ENCODE measurements at places on chromosomes 6 and 20. TPM values are rescaled to one million over a fixed set of nuclear protein-coding genes. Genes with fewer than 3 reads are reported as not detected.

GRCh38 chr20:58956078-58956477, 25.0 kb upstream of the NELFCD start:
- H3K36me3 ChIP-seq = no peaks in the 10 kb centered on the region
- no peak overlapping the region for H3K4me3 ChIP-seq
- H3K4me1 ChIP-seq = no peaks in the 10 kb centered on the region
- no peak for DNase-seq
- no peaks in the 10 kb centered on the region for H3K27me3 ChIP-seq
- H3K27ac ChIP-seq = no peak overlapping the region

GRCh38 chr6:166419286-166419685, 36.5 kb upstream of the MPC1 start:
- H3K4me1 ChIP-seq = no peaks in the 10 kb centered on the region
- no peak overlapping the region for H3K4me3 ChIP-seq
- no peaks in the 10 kb centered on the region for H3K27me3 ChIP-seq
- DNase-seq = no peak
- H3K36me3 ChIP-seq = peaks cover 66% of the 10 kb centered on the region

The COMMD7 gene
- total RNA-seq = 23.0 TPM

DNA sequence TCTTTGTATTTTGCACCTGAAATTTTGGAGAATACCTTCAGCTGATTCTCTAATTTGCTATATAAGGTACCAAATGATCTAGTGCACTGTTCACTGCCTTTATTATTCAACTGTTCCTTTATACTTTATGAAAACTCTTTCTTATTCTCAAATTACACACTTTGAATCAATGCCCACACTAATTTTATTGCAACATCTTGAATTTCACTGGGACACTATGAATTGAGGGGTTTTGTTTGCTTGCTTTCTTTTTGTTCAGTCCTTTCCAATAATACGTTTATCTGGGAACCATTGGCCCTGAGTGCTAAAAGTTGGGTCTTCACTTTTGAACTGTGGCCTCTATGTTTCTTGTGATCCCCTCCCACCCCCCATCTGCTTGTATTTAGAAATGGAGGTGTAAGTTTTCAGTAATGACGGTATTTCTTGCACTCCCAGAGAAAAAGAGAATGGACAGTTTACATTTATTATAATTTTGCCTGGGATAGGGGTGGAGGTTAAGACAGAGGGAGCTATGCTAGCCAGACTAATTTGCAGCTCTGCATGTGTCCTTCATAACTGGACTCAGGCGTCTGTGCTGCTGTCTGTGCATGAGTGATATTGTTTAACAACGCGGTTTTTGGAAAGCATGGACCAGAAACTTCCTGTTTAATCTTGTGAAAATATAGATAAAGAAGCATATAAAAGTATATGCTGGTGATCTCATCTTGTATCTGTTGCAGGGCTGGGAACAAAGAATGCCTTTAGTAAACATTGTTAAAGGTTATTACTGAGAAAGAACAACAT, 98.1 kb downstream of the DNAH8 start:
- H3K27ac ChIP-seq = no peak overlapping the region
- H3K36me3 ChIP-seq = no peaks in the 10 kb centered on the region
- no peaks in the 10 kb centered on the region for H3K4me1 ChIP-seq

DNA sequence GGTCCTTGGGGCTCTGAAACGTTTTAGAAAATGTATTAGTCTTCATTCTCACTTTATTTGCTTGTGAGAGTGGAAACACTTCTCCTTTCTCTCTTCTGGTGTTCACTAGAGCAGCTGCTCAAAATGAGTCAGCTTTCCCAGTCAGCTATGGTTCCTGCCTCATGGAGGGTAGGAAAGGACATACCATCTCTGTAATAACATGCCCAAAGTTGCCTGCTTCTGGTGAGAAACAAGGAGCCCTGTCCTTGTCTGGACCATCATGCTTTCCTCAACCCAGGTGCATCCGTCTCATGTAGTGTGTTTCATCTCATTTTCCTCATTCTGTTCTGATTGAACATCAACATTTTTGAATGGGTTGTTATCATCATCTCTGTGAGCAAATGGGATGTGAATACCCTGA, 17.1 kb upstream of the TINAG start:
- no peak overlapping the region for H3K27ac ChIP-seq
- H3K4me1 ChIP-seq = no peaks in the 10 kb centered on the region
- no peak overlapping the region for H3K4me3 ChIP-seq
- no peaks in the 10 kb centered on the region for H3K27me3 ChIP-seq

DNA sequence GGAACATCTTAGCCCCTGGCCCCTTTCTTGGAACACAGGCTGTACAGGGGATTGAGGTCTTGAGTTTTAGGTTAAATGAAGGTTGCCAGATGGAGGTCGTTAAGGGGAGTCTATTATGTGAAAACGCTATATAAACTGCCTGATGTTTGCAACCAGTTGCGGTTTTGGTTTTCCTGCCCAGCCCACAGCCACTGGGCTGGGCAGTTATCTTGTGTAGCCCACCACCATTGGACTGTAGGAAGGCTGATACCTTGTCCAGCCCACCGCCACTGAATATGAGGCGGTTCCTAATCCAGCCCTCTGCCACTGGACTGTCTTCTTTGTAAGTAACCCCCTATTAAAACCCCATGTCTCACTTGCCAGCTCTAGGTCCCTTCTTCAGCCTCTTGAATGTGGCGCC, 42.3 kb upstream of the COL21A1 start:
- no peak overlapping the region for H3K4me3 ChIP-seq
- no peak overlapping the region for H3K27ac ChIP-seq
- H3K4me1 ChIP-seq = no peaks in the 10 kb centered on the region

GRCh38 chr6:41257369-41258195, 28.9 kb downstream of the TREM1 start:
- no peaks in the 10 kb centered on the region for H3K36me3 ChIP-seq
- no peaks in the 10 kb centered on the region for H3K4me1 ChIP-seq
- no peak for DNase-seq
- H3K27ac ChIP-seq = no peak overlapping the region

DNA sequence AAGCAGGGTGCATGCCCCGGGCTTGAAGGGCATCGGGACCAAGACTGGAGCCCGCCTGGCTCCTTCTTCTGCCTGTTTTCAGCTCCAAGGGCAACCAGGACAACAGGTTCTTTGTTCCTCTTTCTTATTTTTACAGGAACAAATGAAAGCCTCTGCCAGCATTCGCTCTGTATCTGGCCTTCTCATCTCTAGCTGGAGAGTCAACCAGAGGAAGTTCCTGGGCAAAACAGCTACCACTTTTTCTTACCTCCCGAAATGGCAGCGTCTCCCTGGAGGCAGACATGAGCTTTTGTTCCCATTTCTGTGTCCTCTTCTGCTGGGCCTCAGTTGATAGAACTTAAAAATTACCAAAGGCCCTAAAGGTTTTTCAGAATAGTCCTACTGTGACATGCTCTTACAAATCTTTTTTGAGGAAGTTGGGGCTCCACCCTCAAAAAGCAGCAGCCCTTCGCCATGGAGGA, 74.1 kb upstream of the NAA20 start:
- no peaks in the 10 kb centered on the region for H3K27me3 ChIP-seq
- H3K36me3 ChIP-seq = peaks cover 7% of the 10 kb centered on the region
- H3K4me1 ChIP-seq = peaks cover 83% of the 10 kb centered on the region
- H3K4me3 ChIP-seq = no peak overlapping the region

DNA sequence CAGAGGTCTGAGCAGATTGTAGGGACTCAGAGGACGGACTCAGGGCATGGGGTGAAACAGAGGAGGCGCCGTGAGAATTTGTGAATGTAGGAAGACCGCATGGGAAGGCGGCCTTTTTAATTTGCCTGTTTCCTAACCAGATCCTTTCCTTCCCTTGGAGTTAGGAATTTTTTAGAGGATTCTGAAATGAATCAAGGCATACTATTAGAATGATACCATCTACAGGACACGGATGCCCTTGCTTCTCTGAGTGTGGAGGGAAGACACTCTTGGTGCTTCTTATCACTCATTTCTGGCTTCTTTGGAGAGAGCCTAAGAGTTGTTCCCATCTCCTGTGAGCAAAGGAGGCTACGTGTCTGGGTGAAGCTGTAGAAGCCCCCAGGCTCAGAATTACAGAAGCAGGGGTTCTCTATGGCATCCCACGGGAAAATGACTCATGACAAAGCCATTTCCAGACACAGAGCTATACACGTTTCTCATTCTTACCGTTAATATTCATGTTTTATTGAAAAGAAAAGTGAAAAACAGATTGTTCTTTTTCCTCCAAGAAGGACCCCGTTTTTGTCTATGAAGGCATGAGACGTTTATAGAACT, 148.5 kb downstream of the EDN3 start:
- no peaks in the 10 kb centered on the region for H3K4me1 ChIP-seq
- H3K27me3 ChIP-seq = no peaks in the 10 kb centered on the region
- no peak for DNase-seq
- H3K27ac ChIP-seq = no peak overlapping the region
- no peaks in the 10 kb centered on the region for H3K36me3 ChIP-seq

DNA sequence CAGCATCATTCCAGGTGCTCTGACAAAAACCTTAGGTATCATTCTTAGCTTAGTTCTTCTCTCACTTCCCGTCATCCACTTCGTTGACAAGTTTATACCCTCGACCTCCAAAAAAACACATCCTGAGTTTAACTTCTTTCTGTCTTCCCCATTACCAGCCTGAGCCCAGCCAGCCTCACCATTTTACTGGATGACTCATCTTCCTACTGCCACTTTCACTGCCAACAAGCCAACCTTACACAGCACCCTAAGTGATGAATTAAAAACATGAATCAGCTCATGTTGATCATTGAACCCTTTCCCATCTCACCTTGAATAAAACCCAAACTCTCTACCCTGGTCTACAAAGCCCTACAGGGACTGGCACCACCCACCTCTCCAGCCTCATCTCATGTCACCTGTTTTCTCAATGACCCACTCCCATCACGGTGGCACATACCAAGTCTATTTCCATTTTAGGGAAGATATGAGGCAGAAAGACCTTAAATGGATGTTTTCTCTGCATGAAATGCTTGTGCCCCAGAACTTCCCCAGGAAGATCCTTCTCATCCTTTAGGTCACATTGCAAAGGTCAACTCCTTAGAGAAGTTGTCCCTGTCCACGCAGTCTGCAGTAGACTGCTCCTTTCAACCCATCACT, 9.9 kb upstream of the UST start:
- DNase-seq = no peak
- no peak overlapping the region for H3K4me3 ChIP-seq
- no peak overlapping the region for H3K27ac ChIP-seq

DNA sequence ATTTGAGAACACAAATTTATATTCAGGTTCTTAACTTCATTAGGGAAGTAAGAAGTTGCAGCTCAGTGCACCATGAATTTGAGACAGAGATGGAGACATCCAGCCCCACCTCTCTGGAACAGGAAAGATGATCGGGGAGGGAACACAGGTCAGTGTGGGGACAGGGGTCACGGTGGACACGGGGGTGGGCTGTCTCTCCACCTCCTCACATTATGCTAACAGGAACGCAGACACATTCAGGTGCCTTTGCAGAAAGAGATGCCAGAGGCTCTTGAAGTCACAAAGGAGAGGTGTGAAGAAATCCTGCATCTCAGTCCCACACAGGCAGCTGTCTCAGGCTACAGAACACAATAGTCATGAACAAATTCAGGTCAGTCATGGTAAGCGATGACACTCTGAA, 3.1 kb downstream of the HLA-C start:
- H3K27me3 ChIP-seq = no peaks in the 10 kb centered on the region
- H3K4me1 ChIP-seq = peaks cover 10% of the 10 kb centered on the region
- H3K27ac ChIP-seq = no peak overlapping the region
- no peak overlapping the region for H3K4me3 ChIP-seq

DNA sequence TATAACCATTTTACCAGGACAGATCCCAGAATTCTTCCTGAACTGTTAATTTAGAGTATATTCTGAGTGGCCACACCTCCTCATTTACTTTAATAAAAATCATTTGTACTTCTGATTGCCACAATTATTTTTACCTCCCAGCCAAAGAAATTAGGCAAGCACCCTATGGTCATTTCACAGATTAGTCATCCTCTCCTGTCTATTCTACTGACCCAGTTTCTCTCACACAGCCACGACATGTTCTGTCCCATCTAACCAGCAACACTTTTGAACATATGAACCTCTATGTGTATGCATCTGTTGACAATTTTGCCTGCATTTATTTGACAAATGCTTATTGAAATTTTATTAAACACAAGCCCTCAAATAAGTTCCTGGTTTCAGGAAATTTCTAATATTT, 202.6 kb upstream of the STXBP5 start:
- no peak for DNase-seq
- no peaks in the 10 kb centered on the region for H3K4me1 ChIP-seq
- no peak overlapping the region for H3K4me3 ChIP-seq
- no peaks in the 10 kb centered on the region for H3K27me3 ChIP-seq
- no peak overlapping the region for H3K27ac ChIP-seq

DNA sequence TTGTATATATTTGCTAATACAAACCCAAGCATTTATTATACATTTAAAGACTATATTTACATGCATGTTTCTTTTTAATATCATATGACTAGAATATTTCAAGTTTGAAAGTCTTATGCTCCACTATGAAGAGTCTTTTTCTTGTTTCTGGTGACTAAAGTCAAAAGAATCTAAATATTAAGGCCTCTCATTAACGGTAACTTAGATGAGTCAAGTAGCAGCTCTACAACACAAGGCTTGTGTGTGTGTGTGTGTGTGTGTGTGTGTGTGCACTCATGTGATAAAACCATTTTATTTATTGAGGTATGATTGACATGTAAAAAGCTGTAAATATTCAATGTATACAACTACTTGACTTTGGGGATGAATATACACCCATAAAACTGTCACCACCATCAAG, 275.6 kb downstream of the TFAP2B start:
- no peaks in the 10 kb centered on the region for H3K36me3 ChIP-seq
- H3K4me1 ChIP-seq = no peaks in the 10 kb centered on the region
- no peak for DNase-seq
- no peak overlapping the region for H3K4me3 ChIP-seq

DNA sequence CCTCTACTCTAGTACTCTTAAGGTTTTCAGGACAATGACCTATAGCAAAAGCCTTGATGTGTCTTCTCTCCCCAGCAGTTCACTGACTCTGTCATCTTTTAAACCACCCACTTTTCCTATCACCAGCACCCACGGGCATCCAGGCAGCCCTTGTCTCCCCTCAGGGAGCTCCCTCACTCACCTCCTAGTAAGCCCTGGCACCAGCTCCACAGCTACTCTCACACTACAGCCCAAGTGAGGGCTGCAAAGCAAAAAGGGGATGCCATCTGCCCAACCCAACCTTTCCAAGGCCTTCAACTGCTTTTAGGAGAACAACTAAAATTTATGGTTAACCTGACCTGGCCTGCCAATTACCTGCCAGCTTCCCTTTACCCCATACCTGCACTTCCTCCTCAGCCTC, 26.0 kb downstream of the GCLC start:
- H3K4me1 ChIP-seq = no peaks in the 10 kb centered on the region
- no peak for DNase-seq
- H3K4me3 ChIP-seq = no peak overlapping the region
- H3K27me3 ChIP-seq = no peaks in the 10 kb centered on the region
- no peak overlapping the region for H3K27ac ChIP-seq
